Activated T-cell treated with anti-CD3 and anti-CD28 coated beads for 4 hours (primary cell): ENCODE measurements at places on chromosomes 4 and X.

DNA sequence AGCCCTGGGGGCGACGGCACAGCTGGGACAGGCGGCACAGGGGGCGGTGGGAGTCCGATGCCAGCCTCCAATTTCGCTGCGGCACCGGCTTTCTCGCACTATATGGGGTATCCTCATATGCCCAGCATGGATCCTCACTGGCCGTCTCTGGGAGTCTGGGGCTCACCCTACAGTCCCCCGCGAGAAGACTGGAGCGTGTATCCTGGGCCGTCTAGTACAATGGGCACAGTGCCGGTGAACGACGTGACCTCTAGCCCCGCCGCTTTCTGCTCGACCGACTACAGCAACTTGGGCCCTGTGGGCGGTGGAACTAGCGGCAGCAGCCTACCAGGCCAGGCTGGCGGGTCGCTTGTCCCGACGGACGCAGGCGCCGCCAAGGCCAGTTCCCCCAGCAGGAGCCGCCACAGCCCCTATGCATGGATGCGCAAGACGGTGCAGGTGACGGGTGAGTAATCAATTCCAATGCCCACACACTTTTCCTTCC is 500 bp downstream of the CDX4 start:
- no peak for DNase-seq

GRCh38 chr4:124469981-124470380 is 242.6 kb downstream of the ANKRD50 start:
- DNase-seq, result no peak

- DNase-seq, result no peak
Measured at GRCh38 chrX:66016905-66017658, 22.8 kb downstream of the VSIG4 start.

DNA sequence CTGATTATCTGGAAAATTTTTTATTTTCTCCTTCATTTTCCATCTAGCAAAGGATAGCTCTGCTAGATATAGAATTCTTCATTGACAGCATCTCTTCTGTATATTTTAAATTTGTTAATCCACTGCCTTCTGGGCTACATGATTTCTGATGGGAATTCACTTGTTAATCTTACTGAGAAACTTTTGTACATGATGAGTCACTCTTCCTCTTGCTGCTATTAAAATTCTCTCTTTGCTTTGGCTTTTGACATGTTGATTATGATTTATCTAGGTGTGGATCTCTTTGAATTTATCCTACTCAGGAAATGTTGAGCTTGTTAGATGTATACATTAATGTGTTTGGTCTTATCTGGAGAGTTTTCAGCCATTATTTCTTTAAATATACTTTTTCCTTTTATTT is 27.5 kb downstream of the OR13H1 start:
- no peak for DNase-seq

DNA sequence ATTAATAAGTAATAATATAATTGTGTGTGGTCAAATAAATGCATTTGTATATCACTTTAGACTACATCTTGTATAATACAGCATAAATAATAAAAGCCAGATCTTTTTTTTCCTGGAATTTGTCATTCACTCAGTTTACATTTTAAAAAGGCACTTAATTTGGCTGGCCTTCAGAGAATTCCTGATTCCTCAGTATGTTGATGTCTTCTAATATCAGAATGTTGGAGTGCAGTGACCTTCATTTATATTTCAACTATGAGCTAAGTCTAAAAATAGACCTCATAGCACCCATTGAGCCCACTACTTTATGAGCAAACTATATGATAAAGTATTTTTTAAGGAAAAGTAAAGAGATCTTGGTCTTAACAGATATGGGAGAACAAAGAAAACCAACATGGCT is 27.8 kb downstream of the ZNF330 start:
- no peak for DNase-seq

DNA sequence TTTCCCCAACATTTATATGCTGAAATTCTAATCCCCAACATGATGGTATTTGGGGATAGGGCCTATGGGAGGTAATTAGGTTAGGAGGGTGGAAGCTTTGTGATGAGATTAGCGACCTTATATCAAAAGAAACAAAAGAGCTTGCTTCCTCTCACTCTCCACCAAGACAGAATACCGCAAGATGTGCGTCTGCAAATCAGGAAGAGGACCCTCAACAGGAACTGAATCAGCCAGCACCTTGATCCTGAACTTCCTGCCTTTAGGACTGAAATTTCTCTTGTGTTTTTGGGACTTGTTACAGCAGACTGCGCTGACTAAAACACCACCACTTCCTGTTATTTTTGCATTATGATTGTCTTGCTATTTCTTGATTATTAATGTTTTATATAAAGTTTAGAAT is 1889.4 kb downstream of the C4orf33 start:
- no peak for DNase-seq

DNA sequence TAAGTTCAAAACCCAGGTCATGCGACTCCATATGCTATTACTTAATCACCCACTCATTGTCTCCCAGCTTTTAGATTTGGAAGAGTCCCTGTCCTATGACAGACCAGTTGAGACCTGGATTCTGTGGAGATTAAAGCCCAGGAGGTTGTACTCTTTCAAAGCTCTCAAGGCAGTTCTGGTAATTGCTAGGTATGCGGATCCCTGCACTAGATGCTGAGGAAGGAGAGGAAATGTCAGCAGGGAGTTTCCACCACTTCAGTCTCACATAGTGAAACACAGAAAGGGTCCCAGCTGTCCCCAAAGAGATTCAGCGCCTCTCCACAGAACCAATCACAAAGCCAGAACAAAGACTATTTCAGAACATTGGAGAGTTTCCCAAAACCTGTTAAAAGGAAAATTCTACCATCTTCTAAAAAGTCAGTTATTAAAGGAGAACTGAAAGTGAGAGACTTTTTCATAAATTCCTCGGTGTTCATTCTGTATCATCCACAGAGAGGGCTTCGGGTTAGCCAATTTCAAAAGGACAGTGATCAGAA is 53.4 kb downstream of the IRF2 start:
- DNase-seq, result no peak

GRCh38 chrX:149979126-149979644 is 40.9 kb upstream of the EOLA2 start:
- no peak for DNase-seq

DNA sequence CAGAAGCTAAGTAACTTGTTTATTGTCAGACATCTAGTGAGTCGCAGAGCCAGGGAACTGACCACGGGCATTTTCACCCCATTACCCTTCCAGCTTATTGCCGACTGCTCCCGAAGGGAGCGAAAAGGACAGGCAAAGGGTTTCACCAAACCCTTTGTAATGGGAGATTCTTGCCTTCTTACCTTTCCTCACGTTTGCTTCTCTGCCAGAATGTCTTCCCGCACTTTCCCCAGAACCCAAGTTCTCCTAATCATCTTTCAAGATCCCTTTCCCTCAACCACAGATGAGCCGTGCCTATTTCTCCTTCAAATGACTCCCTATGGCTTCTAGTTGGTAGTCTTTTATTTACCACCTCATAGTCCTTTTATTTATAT is 520 bp upstream of the SRP72 start:
- no peak for DNase-seq
